ENCODE measurements at places on chromosomes 6 and 20.

- DNase-seq, result no peak
Observed at GRCh38 chr6:108526739-108527174, 34.0 kb upstream of the FOXO3 start.

DNA sequence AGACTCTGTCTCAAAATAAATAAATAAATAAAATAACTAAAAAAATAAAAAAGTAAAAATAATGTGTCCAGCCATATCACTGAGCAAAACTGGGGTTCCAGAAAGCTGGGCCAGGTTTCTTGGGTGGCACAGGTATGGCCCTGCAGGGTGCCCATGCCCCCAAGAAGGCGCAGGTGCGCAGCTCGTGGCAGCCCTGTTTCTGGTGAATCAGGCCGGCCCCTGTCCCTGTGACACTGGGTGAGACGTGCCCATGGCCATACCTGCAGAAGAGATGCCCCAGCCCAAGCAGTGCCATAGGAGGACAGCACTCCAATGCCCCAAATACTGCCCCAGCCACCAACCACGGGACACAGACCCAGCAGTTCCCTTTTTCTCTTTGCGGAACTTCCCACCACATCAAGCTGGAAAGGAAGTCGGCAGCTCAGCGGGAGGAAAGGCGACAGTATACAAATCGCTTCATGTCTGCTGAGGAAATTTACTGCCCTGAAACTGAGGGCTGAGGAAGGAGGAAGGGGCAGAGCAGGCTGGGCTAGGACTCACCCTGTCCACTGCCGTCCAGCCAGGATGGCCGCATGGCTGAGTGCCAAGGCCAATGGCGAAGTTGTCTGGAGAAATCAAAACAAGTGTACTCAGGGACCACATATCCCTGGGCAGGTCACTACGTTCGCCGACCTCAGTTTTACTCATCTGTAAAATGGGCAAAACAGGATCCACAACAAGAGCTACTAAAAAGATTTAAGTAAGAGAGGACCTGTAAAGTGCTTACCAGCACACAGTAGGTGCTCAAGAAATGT, 55.4 kb downstream of the PREX1 start:
- no peak for DNase-seq

GRCh38 chr6:27059621-27060425, 187.7 kb upstream of the PRSS16 start:
- no peak for DNase-seq

- no peak for DNase-seq
Observed at GRCh38 chr6:5718231-5718947, 288.3 kb downstream of the NRN1 start.

- no peak for DNase-seq
Observed at GRCh38 chr6:146551545-146551944, 7.9 kb downstream of the RAB32 start.

DNA sequence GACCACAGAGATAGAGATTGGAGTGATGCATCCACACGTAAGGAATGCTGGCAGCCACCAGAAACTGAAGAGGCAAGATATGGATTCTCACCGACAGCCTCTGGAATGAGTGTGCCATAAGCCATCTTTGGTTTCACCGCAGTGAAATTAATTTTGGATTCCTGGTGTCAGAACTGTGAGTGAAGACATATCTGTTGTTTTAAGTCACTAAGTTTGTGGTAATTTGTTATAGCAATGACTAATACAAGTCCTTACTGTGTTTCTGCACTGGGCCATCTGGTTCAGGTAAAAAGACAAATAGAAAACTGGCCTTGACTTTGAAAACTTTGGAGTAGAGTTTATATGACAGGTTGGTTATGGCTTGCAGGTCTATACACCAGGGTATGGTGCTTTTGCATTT, 261.9 kb downstream of the PHF3 start:
- no peak for DNase-seq

GRCh38 chr6:159450815-159451465, 242.1 kb downstream of the SOD2 start:
- DNase-seq, result no peak

- no peak for DNase-seq
Observed at GRCh38 chr20:1184638-1185315, at the start of gene TMEM74B. TMEM74B (minus strand) TSS chr20:1184981; CDS start chr20:1183801, 1,180 bp downstream.

- no peak for DNase-seq
Observed at GRCh38 chr20:62918831-62919230, 7.5 kb downstream of the DIDO1 start.

DNA sequence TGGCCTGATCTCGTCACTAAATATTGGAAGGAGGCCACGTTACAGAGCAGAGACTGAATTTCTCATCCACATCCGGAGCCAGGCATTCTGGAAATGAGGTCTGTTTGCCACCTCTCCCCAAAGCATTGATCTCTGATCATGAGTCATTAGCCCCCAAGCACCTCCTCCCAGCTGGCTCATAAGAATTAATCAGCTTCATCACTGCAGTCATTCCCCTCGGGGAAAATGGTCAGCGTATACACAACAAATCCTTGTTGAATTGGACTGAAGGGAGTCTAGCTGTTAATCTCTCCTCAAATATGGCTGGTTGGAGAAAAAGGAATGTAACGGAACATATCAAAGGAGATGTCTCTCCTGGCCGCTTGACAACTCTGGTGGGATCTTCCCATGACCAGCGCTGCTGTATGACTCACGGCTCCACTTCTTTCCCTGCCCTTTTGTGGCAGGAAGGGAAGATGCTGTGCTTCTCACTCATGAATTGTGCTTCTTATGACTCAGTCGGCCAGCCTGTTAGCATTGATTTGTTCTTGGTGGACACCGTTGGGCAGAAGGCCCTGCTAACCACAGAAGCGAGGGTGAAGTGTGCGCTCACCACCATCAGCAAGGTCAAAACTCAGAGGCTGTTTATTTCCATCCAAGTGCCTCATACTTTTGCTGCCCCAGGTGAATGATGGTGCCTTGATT, 76.7 kb downstream of the RNF182 start:
- no peak for DNase-seq

- DNase-seq, result no peak
Observed at GRCh38 chr6:83770910-83771309, 62.0 kb upstream of the SNAP91 start.

DNA sequence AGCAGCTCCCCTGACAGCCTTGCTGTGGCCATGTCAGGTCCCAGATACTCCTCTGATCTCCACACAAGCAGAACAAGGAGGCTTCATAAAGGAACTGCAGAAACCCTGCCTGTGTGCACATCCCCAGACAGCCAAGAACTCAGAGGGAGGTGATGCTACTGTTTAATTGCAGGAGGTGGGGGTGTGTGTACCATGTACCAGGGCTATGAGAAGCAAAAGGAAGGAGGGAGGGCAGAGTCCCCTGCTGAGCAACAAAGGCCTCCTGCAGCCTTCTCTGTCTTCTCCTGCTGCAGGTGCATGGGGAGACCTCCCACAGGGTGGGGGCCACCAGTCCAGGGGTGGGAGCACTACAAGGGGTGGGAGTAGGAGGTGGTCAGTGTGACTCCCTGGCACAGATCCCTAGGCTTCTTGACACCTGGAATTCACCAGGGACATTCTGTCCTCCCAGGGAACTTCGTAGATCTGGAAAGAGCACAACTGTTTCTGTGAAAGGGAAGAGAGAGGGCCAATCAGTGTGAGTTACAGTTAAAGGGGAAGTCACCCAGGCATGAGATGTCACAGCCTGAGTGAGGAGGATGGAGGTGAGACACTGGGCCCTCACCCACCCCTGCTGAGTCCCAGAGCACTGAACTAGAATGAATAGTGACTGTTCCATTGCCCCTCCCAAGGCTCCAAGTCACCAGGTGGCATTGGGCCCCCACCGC, 2.8 kb downstream of the CST2 start:
- no peak for DNase-seq

- no peak for DNase-seq
Observed at GRCh38 chr20:38290829-38291814, 12.8 kb upstream of the BPI start.

- DNase-seq, result no peak
Observed at GRCh38 chr20:38550274-38550673, 30.7 kb upstream of the ADIG start.

- DNase-seq, result no peak
Observed at GRCh38 chr6:63636518-63637021, 968 bp downstream of the PHF3 start.

GRCh38 chr6:148500402-148500801, 157.8 kb downstream of the SASH1 start:
- DNase-seq, result no peak

DNA sequence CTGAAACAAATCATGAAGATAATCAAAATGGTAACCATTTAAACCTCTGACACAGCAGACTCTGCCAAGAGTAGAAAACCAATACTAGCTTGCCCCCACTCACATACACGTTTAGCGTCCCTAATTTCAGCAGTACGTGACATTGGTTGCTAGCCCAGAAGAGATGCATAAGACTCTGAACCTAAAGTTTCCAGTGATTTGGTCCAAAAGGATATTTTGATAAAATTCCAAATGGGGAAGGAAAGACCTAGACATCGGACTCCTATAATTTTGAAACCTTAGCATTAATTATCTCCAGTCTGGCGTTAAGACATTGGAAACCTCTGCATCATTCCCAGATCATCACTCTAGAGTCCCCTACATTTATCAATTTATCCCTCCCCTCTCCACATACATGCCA, 98.1 kb downstream of the GMDS start:
- DNase-seq, result no peak

DNA sequence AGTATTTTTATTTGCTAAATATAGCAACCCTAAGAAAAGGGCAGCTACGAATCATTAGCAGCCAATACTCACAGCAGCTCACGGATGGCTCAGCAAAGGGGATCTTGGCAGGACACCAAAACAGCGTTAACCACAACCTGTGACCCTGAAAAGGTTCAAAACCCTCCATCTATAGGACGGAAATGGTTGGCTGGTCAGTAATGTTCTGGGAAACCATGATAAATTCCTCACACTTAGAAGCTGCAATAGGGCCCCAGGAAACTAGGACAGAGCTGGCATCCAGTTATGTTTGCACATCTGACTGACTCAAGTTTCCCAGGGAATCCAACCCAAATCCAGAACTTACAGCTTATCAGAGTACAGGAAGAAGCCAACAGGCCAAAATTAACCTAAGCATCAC, 30.9 kb upstream of the PTPRT start:
- DNase-seq, result no peak

DNA sequence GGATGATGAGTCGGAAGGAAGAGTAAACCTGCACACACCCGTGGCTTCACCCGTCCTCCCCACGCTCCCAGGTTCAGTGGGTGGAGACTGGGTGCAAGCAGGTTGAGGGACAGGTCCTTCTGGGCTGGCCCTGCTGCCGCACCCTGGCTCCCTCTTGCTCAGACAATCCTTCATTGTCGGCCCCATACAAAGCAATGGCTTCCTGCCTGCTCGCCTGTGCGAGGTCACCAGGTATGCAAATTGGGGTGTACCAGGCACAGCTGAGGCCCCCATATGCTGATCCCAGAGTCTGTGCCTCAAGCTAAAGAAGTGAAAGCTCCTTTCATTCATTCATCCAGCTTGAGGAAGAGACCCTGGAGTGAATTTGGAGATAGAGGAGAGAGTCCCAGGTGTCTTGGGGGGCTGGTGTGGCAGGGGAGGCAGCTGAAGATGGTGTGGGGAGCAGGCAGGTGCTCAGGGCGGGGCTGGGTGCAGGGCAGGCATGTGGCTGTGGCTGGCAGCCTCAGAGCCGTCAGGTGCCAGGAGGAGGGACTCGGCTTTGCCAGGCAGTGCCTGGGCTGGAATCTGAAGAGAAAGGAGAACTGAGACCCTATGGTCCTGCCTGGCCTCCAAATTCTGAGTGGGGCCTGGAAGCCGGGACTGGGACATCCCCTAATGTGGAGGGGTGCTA, 4.7 kb downstream of the SLCO4A1 start:
- no peak for DNase-seq

GRCh38 chr6:87393026-87393622, 14.6 kb upstream of the CFAP206 start:
- peak; percentile 60 for DNase-seq

GRCh38 chr6:29510202-29510601, 22.4 kb upstream of the MAS1L start:
- DNase-seq, result no peak

- no peak for DNase-seq
Observed at GRCh38 chr6:154406301-154406700, 49.7 kb upstream of the IPCEF1 start.

- DNase-seq, result no peak
Observed at GRCh38 chr6:122673343-122673961, 63.2 kb downstream of the PKIB start.

DNA sequence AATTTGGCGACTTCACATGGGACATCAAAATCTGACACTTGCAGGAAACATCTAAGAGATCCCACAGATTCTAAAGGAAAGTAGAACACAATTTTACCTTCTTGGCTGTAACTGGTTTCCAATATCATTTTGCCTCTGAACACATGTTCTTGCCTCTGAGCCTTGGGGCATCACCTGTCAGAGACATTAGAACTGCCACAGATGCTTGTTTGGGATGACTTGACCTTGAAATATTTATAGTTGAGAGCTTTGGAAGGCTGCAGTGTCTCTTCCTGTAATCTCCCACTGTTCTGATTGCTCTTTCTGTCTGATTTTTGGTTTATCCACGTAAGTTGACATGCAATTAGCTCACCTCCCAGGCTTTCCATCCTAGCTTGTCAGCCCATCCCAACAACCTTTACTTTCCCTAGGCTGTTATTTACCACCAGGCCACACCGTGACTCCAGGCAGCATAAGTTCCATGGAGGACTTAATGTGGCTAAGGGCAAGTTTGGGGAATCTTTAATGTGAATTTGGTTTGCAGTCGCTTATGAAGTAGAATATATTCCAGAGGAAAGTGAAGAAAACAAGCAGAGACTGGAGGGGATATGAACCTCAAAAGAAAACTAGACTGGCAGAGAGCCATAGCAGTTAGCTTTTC, 256.5 kb upstream of the RIN2 start:
- no peak for DNase-seq

DNA sequence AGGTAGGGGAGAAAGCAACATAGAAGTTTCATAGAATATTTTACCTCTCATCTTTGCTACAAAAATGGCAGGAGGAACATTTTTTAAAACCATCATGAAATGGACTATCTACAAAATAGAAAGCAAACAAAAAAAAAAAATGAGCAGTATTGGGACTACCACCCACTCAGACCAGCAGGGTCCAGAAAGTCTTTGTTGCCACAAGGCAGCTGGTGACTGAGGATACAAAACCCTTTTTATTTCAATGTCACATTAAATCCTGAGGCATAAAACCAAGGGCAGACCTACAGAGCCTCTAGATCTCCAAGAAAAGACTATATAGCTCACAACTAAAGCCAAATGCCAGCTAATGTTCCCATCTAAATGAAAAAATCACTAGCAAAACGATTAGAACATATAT, 282.2 kb downstream of the PTPRK start:
- no peak for DNase-seq

DNA sequence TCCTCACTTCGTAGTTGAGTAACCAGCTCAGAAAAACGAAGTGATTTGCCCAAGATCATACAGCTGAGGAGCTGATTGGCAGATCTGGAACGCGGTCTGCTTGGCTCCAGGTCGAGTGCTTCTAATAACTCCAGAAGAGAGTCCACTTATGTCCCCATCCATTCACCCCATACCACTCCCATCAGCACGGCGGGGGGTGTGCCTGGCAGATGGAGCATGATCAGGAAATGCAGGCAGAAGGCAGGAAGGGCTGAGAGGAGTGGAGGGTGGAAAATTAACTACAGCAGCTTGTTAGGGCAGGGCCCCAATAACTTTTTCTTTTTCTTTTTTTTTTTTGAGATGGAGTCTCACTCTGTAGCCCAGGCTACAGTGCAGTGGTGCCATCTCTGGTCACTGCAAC, 15.0 kb downstream of the FITM2 start:
- no peak for DNase-seq
